A549 treated with CORT108297 at 1 μM for 4 hours (cell line): ENCODE measurements at places on chromosomes 4 and X. TPM values are rescaled to one million over a fixed set of nuclear protein-coding genes. Genes with fewer than 3 reads are reported as not detected.

The GPC3 gene
- total RNA-seq = 0.18 TPM in 1 of 5 replicates, not detected in the others

The OPN1MW3 gene
- total RNA-seq = not detected in 5 replicates

The SORCS2 gene
- 2.8 to 5.6 TPM (median 4.2 TPM) in 5 replicates for total RNA-seq

The ZMAT1 gene
- total RNA-seq = 0.08 TPM in 1 of 5 replicates, not detected in the others
